ENCODE measurements at places on chromosomes 2 and 18.

GRCh38 chr2:20472569-20472968 is 25.7 kb downstream of the RHOB start:
- DNase-seq, result no peak

DNA sequence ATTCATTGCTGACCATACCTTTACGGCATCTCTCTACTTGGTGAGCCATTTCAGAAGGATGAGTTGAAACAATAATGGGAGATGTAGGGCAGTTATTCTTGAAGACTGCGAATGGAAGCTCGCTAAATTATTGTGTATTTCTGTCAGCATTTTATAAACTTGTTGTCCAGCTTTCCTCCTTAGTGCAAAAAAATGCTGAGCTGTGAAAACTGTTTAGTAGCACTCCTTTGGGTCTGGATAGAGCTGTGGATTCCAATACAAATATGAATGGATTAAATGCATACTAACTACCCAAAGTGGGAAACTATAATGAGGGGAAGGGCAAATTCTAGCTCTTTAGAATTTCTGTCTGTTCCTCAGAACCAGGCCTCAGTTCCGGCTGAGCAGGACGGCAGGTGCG is 461.6 kb downstream of the TXNL1 start:
- DNase-seq, result no peak

- DNase-seq, result no peak
Measured at GRCh38 chr2:211033765-211034164, 477.4 kb downstream of the CPS1 start.

- DNase-seq, result no peak
Measured at GRCh38 chr2:196453613-196454047, 185.9 kb upstream of the CCDC150 start.

DNA sequence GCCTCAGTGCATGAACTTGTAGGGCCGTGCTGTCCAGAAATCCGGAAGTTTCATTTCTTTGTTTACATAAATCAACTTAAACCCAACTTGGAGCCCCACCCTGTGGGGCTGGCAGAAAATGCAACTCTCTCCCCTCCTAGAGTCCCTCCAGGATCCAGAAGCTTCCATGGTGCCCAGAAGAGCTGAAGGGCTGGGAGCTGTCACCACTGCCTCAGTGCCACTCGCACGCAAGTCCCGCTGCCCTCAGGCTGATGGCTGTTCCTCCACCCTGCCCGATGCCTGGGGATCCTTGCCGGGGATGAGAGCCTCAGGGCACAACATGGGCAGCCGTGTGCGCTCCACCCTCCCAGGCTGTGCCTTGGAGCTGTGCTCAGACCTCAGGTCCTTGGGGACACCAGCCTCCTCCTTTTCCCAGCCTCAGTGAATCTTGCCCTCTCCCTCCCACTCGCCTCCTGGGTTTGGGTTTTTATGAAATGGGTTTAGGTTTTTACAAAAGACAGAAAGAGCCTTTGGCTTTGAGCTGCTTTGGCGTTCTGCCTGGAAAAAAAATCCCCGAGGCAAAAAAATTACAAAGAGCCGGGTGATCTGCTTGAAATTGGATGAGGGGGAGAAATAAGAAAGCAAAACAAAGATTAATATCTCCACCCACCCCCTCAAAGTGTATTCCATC is 155.2 kb downstream of the TWIST2 start:
- no peak for DNase-seq

GRCh38 chr2:62908145-62908544 is 142.5 kb upstream of the OTX1 start:
- no peak for DNase-seq

DNA sequence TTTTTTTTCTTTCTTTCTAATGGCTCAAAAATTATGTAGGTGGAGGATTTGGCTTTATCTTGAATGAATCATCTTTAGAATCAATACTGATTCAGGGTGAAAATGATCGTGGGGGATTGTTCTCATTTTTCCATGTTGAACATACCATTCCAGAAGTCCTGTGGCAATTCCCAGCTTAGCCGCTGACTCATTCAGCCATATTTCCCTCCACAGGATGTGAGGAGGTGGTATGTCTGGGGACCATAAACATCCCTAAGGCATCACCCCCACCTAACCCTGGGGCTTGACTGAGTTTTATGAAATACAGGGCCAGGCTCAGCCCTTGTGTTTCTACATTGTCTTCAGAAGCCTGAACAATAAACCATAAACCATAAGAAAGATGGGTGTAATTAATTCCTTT is 92.7 kb upstream of the FN1 start:
- no peak for DNase-seq

DNA sequence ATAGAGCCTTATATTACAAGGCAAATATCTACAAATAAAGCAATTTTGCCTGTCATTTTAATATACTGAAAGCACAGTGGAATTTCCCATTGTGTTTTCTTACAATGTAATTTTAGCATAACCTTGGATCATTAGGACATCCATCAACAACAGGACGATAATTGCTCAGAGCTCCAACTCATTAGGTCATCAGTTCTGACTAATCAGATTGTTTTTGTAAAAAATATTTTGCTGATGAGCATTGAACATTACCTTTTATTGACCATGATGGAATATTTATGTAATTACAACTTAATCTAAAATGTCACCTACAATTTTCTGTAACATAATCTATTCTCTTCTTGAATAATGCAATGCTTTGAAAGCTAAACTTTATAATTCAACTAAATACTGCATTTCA is 215.3 kb upstream of the DSEL start:
- no peak for DNase-seq

- DNase-seq, result no peak
Measured at GRCh38 chr18:61400016-61400635, 66.9 kb downstream of the CDH20 start.

GRCh38 chr2:25103287-25103871 is 61.5 kb downstream of the EFR3B start:
- no peak for DNase-seq

DNA sequence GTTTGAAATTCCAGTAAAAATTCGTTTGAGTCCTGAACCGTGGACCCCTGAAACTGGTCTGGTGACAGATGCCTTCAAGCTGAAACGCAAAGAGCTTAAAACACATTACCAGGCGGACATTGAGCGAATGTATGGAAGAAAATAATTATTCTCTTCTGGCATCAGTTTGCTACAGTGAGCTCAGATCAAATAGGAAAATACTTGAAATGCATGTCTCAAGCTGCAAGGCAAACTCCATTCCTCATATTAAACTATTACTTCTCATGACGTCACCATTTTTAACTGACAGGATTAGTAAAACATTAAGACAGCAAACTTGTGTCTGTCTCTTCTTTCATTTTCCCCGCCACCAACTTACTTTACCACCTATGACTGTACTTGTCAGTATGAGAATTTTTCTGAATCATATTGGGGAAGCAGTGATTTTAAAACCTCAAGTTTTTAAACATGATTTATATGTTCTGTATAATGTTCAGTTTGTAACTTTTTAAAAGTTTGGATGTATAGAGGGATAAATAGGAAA is 80.7 kb downstream of the ACSL3 start:
- no peak for DNase-seq

- no peak for DNase-seq
Measured at GRCh38 chr2:132680544-132680943, 10.5 kb upstream of the LYPD1 start.

GRCh38 chr2:214730248-214730647 is 79.2 kb downstream of the BARD1 start:
- DNase-seq, result no peak

DNA sequence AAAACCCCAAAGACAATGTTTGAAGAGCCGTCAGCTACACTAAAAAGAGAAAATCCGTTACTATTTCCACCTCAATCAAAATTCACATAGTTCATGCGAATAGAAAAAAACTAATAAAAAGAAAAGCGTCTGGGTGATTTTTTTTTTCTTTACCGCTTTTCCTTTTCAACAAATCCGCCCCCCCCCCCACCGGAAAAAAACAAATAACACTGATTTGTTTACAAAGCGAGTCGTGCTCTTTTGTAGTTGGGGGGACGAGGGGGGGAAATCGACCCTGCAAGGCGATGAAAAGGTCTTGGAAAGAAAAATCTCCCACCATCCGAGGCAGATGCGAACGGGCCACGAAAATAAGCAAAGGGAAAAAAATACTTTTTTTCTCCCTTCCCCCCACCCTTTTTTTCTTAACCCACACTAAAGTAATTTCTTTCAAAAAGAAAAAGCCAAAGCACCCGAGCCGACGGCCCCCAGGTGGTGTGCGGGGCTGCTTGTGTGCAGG is 638 bp downstream of the ZNF521 start:
- DNase-seq, result no peak

DNA sequence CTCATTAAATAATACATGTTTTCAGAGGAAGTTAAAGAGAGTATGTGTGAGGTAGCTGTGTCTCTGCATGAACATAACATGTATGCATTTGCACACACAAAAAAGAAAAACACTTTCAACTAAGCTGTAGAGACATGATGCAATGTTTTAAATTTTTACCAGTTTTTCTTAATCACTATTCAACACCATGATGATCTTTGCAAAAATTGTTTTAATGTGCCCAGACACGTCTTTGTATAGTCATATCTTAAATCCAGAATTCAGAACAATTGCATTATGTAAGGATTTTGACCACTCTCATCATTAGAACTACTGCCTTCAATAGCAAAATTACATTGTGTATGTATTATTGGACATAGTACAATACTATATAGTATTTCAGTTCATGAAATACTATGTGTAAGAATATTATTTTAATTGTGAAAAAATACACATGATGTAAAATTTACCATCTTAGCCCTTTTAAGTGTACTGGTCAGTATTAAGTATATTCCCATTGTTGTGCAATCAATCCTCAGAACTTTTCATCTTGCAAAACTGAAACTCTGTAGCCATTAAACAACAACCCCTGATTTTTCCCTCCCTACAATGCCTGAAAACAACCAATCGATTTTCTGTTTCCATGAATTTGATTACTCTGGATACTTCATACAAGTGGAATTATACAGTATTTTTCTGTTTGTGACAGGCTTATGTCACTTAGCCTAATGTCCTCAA is 104.5 kb upstream of the ACVR2A start:
- no peak for DNase-seq

DNA sequence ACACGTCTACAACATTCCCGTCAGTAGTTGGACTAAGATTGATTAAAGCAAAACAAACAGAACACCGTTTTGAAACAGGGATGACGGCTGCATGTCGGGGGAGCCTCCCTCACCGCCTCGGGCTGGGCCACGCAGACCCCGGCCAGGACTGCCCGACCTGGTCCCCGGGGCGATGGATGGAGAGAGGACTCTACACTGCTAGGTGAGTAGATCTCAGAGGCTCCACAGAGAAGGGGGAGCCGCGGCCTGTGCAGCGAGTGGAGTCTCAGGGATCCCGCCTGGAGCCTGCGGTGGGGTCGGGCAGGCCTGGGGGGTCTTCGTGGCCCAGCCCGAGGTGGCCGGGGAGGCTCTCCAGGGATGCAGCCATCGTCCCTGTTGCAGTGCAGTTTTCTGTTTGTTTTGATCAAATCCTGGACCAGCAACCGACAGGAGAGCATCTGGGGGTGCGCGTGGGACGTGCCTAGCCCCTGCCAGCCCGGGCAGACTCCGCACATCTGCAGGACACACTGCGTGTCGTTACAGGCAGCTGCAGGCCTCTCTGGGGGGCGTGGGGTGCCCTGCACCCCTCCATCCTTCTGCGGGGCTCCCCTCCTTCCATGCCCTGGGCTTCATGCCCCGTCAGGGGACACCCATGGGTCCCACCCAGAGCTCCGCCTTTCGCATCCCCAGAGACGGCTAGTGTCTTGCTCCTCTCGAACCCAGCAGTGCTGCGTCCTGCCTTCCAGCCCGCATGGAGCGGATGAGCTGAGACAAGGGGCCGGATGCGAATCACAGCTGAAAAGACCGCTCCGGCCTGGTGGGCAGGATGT is 143.6 kb downstream of the RTP5 start:
- DNase-seq, result no peak

GRCh38 chr2:23542230-23542789 is 157.3 kb downstream of the KLHL29 start:
- no peak for DNase-seq

- no peak for DNase-seq
Measured at GRCh38 chr2:8551622-8552074, 130.2 kb upstream of the ID2 start.

DNA sequence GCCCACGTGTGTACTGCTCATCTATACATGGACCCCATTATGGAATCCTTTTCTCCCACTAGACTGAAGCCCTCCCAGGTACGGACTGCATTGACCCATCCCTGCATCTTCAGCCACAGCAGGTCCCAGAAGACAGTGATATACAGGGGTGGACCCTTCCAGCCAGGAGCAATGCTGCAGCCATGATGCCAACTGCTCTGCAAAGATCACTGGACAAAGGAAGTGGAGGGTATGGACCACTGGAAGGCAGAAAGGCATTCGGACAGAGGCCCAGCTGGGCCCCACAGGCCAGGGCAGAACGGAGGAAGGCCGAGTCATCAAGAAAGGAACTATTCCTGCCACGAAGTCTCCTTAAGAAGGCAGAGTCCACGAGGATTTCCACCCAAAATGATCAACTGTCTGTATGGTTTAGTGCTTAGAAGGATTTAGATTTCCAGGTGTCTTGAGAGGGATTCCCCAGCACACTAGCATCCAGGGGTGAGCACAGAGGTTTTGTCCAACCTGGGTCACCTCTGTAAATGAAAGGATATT is 93.4 kb downstream of the TWIST2 start:
- peak; percentile 10 for DNase-seq

- no peak for DNase-seq
Measured at GRCh38 chr2:74261204-74261864, 62.9 kb downstream of the MTHFD2 start.
